Muscle of leg (tissue), 16 donors: ENCODE measurements at places on chromosomes 5 and 9. TPM values are rescaled to one million over a fixed set of nuclear protein-coding genes. Genes with fewer than 3 reads are reported as not detected.

DNA sequence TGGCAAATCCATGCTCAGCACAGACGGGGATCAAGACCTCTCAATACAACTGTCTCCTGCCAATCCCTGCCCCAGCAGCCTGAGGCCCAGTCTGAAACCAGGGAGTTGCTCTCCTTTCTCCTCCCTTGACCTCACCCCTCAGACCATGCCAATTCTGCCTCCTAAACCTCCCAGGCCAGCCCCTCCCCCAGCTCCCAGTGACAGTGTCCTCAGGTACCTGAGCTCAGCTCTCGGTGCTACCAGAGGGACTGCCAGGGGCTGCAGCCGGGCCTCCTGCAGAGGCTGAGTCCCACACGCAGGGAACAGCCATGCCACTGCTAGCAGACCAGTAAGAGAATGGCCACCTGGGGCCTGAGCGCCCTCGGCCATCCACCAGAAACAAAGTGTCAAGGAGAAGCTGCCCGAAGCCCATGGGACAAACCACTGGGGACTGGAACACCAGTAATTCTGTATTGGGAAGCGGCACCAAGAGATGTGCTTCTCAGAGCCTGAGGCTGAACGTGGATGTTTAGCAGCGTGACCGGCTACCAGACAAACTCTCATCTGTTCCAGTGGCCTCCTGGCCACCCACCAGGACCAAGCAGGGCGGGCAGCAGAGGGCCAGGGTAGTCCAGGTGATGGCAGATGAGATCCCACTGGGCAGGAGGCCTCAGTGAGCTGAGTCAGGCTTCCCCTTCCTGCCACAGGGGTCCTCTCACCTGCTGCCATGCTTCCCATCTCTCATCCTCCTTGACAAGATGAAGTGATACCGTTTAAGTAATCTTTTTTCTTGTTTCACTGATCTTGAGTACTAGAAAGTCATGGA is 557 bp upstream of the IL3 start:
- H3K27me3 ChIP-seq: no peaks in the 10 kb centered on the region
- no peak overlapping the region for H3K27ac ChIP-seq
- H3K4me3 ChIP-seq: no peak overlapping the region

DNA sequence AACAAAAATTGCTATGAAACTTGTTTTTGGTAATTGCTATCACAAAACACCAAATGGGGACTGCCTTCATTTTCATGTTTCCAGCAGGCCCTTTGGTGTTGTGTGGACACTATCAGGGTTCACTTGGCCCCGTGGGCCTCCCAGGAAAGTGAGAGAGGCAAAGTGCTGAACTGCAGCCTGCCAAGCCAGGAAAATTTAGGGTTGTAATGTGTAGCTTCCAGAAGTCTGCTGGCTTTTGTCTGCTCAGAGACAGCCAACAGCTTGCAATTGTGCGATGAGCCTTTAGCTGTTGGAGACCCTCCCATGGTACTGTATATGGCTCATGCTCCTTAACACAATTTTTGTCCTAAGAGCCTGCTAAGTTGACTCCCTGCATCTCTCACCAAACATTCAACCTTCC is 105.7 kb upstream of the EQTN start:
- peaks cover 2% of the 10 kb centered on the region for H3K4me1 ChIP-seq
- peaks cover 2% of the 10 kb centered on the region for H3K27me3 ChIP-seq
- H3K4me3 ChIP-seq: no peak overlapping the region

Gene FOXD1
- 0.35 TPM for total RNA-seq

Gene PCDHGC3
- total RNA-seq: 52.7 TPM
